ENCODE measurements at places on chromosomes 2 and 18. TPM values are rescaled to one million over a fixed set of nuclear protein-coding genes. Genes with fewer than 3 reads are reported as not detected.

- no peaks in the 10 kb centered on the region for H3K27me3 ChIP-seq
- no peak overlapping the region for H3K4me3 ChIP-seq
- H3K4me1 ChIP-seq = no peaks in the 10 kb centered on the region
- no peaks in the 10 kb centered on the region for H3K36me3 ChIP-seq
- H3K27ac ChIP-seq = no peak overlapping the region
These were observed 499.0 kb downstream of the CPS1 start for GRCh38 chr2:211055438-211055837.

GRCh38 chr2:85156619-85157018 lies 23.4 kb downstream of the TCF7L1 start:
- H3K4me1 ChIP-seq = no peaks in the 10 kb centered on the region
- H3K27me3 ChIP-seq = peaks cover 6% of the 10 kb centered on the region
- no peak overlapping the region for H3K4me3 ChIP-seq
- DNase-seq = no peak
- no peaks in the 10 kb centered on the region for H3K36me3 ChIP-seq

- H3K4me1 ChIP-seq = peaks cover 78% of the 10 kb centered on the region
- H3K27me3 ChIP-seq = no peaks in the 10 kb centered on the region
- no peak for DNase-seq
- no peaks in the 10 kb centered on the region for H3K36me3 ChIP-seq
These were observed 21.5 kb downstream of the NFE2L2 start for GRCh38 chr2:177243073-177243472.

DNA sequence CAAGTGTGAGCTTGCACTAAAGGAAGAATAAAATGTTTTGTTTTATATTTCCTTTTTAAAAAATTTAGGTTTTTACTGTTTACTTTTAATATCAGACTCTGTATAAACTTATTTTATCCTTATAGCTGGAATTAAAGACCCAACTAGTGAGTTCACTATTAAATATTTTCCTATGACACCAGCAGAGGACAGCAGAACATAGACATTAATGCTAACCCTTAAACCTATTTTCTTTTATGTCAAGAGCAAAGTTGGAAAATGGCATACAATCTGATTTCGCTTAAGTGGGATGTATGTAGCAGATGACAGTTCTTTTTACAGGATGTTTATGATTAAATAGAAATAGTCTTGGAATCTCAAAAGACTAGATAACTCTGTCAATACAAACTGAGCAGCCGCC lies 188.2 kb upstream of the XIRP2 start:
- H3K4me3 ChIP-seq = no peak overlapping the region
- H3K27ac ChIP-seq = no peak overlapping the region
- no peaks in the 10 kb centered on the region for H3K4me1 ChIP-seq
- no peaks in the 10 kb centered on the region for H3K36me3 ChIP-seq

- no peak for DNase-seq
- H3K4me1 ChIP-seq = peaks cover 16% of the 10 kb centered on the region
- H3K4me3 ChIP-seq = peak overlapping the region; percentile 53
- H3K36me3 ChIP-seq = no peaks in the 10 kb centered on the region
These were observed 120.8 kb downstream of the MEIS1 start for GRCh38 chr2:66555501-66556324.

- H3K27me3 ChIP-seq = no peaks in the 10 kb centered on the region
- H3K27ac ChIP-seq = peak overlapping the region; percentile 93
- H3K36me3 ChIP-seq = peaks cover 74% of the 10 kb centered on the region
- peaks cover 41% of the 10 kb centered on the region for H3K4me1 ChIP-seq
These were observed 56.6 kb downstream of the SP100 start for GRCh38 chr2:230472621-230473018.

DNA sequence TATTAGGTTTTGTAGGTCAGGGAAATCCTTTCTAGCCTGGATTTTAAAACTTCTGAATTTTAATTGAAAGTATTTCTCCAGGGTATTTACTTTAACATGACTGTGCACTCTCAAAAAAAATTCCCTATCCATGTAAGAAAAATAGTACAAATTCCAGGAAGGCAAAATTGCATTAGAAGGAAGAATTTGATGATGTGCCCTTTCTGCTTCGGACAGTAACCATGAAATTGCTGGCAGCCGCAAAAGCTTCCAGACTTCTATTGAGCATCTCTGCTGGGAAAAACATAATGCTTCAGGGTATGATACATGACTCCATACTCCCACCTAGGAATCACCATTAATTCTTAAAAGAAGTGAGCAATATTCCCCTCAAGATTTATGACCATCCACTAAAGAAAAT lies 17.2 kb upstream of the KLF7 start:
- H3K4me1 ChIP-seq = no peaks in the 10 kb centered on the region
- H3K36me3 ChIP-seq = peaks cover 13% of the 10 kb centered on the region
- H3K4me3 ChIP-seq = no peak overlapping the region
- no peak overlapping the region for H3K27ac ChIP-seq
- no peak for DNase-seq

- no peaks in the 10 kb centered on the region for H3K27me3 ChIP-seq
- no peak overlapping the region for H3K27ac ChIP-seq
- no peak overlapping the region for H3K4me3 ChIP-seq
- no peaks in the 10 kb centered on the region for H3K36me3 ChIP-seq
- no peak for DNase-seq
- H3K4me1 ChIP-seq = peaks cover 11% of the 10 kb centered on the region
These were observed 59.9 kb downstream of the INPP4A start for GRCh38 chr2:98504381-98505109.

- no peaks in the 10 kb centered on the region for H3K27me3 ChIP-seq
- H3K27ac ChIP-seq = no peak overlapping the region
- H3K36me3 ChIP-seq = no peaks in the 10 kb centered on the region
- H3K4me3 ChIP-seq = no peak overlapping the region
- H3K4me1 ChIP-seq = no peaks in the 10 kb centered on the region
These were observed 1.6 kb downstream of the NEU4 start for GRCh38 chr2:241810307-241811200.

DNA sequence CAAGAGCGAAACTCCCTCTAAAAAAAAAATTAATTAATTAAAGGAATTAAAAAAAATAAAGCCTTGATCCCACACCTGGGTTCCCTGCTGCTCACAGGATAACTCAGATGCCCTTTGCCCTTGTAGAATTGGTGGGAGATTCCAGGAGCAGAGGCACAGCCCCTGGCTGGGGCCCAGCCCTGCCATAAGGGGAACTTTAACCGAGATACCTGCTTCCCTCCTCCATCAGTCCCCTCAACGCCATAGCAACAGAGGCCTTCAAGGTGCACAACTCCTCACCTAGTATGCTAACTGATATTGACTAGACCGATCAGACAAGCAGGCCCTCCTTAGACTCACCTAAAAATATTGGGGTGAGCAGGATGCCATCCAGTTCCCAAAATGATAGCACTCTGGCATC lies 23.6 kb downstream of the TEX44 start:
- no peaks in the 10 kb centered on the region for H3K27me3 ChIP-seq
- H3K27ac ChIP-seq = peak overlapping the region; percentile 94
- H3K4me3 ChIP-seq = peak overlapping the region; percentile 28

DNA sequence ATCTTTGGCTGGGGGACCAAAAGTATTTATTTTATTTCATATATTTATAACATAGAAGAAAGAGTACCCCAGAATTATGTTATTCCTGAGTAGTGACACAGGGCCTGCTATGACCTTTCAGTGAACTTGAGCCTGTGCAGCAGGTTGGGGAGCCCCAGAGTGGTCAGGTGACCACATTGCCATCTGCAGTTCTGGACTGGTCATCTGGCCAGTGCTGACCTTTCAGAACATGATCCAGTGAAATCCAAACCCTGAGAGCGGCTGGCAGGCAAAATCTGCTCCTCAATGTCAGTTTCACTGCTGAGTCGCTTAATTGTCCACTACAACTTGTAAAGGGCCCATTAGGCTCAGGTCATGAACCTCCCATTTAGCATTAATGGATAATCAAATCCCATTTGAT lies 336.7 kb upstream of the KCNH7 start:
- H3K36me3 ChIP-seq = no peaks in the 10 kb centered on the region
- H3K4me1 ChIP-seq = no peaks in the 10 kb centered on the region
- H3K27ac ChIP-seq = no peak overlapping the region
- H3K4me3 ChIP-seq = no peak overlapping the region
- no peaks in the 10 kb centered on the region for H3K27me3 ChIP-seq

DNA sequence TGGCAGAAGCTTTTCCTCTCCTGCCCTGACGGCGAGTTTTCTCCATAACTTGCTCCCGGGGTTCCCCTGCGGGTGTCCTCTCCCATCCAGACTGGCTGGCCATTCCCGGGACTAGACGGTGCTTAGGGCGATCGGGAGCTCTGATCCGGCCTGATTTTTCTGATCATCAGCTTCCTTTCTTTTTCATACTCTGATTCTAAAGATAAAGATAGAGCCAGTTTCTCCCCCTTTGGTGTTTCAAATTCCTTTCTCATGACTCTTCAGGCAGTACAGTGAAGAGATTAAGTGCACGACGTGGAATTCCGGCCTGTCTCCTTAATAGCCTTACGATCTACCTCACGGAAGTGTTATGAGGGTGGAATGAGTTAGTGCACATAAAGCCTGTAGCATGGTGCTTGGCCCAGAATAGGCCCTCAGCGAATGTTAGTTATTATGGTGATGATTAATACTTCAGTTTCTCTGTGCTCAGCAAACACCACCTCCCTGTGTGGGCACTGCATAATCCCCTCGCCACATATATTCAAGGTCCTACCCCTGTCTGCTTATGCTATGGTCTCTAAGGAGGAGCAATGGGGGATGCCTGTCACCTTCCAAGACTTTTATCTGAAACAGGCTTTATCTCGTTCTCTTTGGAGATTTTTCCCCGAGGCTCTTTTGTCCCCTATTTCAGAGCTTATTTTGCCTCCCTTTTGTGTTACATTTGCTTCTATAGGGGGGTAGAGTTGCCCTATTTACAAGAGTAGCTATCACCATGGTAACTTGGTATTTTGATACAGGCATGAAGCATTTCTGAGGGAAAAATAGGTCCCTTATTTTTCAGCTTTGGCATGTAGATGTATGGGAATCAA lies 254.8 kb downstream of the CDH2 start:
- no peaks in the 10 kb centered on the region for H3K36me3 ChIP-seq
- no peaks in the 10 kb centered on the region for H3K27me3 ChIP-seq
- H3K4me3 ChIP-seq = no peak overlapping the region
- no peak overlapping the region for H3K27ac ChIP-seq
- H3K4me1 ChIP-seq = no peaks in the 10 kb centered on the region
- no peak for DNase-seq

GRCh38 chr2:233597522-233597921 lies 19.9 kb upstream of the UGT1A8 start:
- H3K36me3 ChIP-seq = peaks cover 3% of the 10 kb centered on the region
- H3K27me3 ChIP-seq = peaks cover 12% of the 10 kb centered on the region
- no peak overlapping the region for H3K4me3 ChIP-seq
- peaks cover 20% of the 10 kb centered on the region for H3K4me1 ChIP-seq

DNA sequence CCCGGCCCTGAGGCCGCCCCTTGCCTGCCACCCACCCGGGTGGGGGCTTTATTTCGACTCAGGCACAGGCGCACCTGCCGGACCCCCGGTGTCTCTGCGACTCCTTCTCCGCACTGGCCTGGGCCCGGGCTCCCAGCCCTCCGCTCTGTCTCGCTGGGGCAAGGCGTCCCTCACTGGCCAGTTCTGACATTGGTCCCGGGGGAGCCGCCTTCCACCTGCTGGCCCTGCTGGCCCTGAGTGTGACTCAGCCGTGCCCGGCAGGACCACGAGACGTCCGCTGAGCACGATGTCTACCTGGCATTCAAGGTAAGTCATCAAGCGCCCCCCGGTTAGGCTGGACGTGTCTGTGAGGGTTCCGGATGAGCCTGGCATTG lies 131.5 kb upstream of the CTDP1 start:
- no peak for DNase-seq
- no peaks in the 10 kb centered on the region for H3K36me3 ChIP-seq
- H3K4me3 ChIP-seq = no peak overlapping the region
- no peak overlapping the region for H3K27ac ChIP-seq
- H3K27me3 ChIP-seq = no peaks in the 10 kb centered on the region

GRCh38 chr2:173214213-173214612 lies 138.6 kb downstream of the MAP3K20 start:
- H3K27me3 ChIP-seq = no peaks in the 10 kb centered on the region
- H3K4me3 ChIP-seq = no peak overlapping the region
- no peaks in the 10 kb centered on the region for H3K36me3 ChIP-seq
- H3K4me1 ChIP-seq = no peaks in the 10 kb centered on the region
- no peak for DNase-seq

DNA sequence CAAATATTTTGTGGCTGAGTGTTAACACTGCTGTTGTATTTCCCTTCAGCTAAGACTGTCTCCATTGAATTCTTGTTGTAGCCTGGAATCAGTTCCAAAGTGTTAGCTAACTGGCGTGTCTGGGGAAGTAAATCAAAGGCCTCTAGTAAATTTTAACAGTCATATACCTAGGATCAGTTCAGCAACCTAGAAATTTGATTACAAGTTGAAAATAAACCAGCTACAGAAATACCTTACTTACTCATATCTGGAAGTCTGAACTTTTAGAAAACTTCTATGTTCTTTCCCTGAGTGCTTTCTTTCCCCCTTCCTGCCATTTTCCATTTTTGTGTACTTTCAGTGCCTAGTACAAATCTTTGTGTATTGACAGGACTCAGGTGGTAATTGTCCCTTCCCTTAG lies 396.7 kb upstream of the DCC start:
- H3K4me3 ChIP-seq = no peak overlapping the region
- H3K36me3 ChIP-seq = no peaks in the 10 kb centered on the region
- H3K27me3 ChIP-seq = no peaks in the 10 kb centered on the region
- no peak for DNase-seq

- no peaks in the 10 kb centered on the region for H3K27me3 ChIP-seq
These were observed 1.7 kb downstream of the INPP5D start for GRCh38 chr2:233061591-233062450.

- H3K4me1 ChIP-seq = peaks cover 39% of the 10 kb centered on the region
- H3K36me3 ChIP-seq = no peaks in the 10 kb centered on the region
- peaks cover under 1% of the 10 kb centered on the region for H3K27me3 ChIP-seq
- H3K4me3 ChIP-seq = peak overlapping the region; percentile 86
- peak; percentile 12 for DNase-seq
- H3K27ac ChIP-seq = peak overlapping the region; percentile 91
These were observed 213.0 kb downstream of the TNS1 start for GRCh38 chr2:217789736-217790181.

DNA sequence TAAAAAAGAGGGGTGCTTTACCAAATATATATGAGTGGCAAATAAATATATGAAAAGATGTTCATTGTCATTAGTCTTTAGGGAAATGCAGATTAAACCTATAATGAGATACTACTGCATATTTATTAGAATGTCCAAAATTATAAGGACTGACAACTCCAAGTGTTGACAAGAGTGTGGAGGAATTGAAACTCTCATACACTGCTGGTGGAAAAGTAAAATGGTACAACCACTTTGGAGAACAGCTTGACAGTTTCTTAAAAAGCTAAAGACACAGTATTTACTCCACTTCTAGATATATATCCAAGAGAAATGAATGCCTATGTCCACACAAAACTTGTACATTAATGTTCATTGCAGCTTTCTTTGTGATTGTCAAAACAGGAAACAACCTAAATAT lies 50.4 kb downstream of the PLEK start:
- H3K36me3 ChIP-seq = no peaks in the 10 kb centered on the region
- DNase-seq = no peak
- H3K27ac ChIP-seq = no peak overlapping the region
- no peak overlapping the region for H3K4me3 ChIP-seq

The CDH2 gene
- polyA plus RNA-seq = not detected

The GAL3ST2 gene
- not detected for polyA plus RNA-seq

The LYG2 gene
- polyA plus RNA-seq = not detected

The MAPK4 gene
- not detected for polyA plus RNA-seq

The SERPINB13 gene
- not detected for polyA plus RNA-seq

The EGR4 gene
- polyA plus RNA-seq = 0.84 TPM

The NEB gene
- polyA plus RNA-seq = 0.88 TPM

The DOK6 gene
- polyA plus RNA-seq = not detected

The IL37 gene
- not detected for polyA plus RNA-seq

The TUBA4B gene
- polyA plus RNA-seq = not detected
